ENCODE measurements at places on chromosomes 12 and 14.

DNA sequence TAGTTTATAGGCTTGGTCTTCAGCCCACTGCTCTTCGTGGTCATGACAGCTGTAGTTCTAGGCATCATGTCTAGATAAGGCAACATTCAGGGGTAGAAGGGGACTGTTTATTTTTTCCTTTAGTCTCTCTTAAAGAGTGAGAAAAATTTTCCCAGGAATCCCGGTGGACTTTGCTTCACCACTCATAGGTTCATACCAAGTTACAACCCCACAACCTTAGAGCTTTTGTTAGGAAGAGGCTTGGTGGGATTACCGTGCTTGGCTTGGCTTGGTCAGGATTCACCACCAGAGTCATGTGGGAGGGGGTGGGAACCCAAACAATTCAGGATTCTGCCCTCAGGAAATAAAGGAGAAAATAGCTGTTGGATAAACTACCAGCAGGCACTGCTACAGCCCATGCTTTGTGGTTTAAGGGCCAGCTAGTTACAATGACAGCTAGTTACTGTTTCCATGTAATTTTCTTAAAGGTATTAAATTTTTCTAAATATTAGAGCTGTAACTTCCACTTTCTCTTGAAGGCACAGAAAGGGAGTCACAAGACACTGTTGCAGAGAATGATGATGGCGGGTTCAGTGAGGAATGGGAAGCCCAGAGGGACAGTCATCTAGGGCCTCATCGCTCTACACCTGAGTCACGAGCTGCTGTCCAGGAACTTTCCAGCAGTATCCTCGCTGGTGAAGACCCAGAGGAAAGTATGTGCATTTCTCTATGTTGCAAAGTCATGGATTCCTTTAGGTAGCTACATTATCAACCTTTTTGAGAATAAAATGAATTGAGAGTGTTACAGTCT lies 25.9 kb upstream of the PAPLN start:
- DNase-seq, result no peak

DNA sequence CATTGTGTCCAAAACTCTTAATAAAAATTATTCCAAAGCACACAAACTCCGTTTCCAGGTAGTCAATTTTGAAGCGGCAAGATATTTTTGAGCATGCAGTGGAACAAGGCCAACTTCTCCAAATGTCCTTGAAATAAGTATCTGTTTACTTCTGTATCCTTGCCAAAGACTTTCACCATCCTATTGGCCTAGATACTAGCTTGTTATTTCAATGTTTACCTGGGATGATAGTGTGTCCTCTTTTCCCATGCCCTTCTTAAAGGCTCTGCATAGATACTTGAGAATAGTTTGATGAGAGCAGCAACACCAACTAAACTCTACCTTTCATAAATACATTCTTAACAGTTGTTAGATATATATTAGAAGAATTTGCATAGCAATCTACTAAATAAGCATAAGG lies 160.9 kb downstream of the KCNC2 start:
- no peak for DNase-seq

GRCh38 chr12:128914908-128915563 lies 61.8 kb downstream of the GLT1D1 start:
- no peak for DNase-seq

DNA sequence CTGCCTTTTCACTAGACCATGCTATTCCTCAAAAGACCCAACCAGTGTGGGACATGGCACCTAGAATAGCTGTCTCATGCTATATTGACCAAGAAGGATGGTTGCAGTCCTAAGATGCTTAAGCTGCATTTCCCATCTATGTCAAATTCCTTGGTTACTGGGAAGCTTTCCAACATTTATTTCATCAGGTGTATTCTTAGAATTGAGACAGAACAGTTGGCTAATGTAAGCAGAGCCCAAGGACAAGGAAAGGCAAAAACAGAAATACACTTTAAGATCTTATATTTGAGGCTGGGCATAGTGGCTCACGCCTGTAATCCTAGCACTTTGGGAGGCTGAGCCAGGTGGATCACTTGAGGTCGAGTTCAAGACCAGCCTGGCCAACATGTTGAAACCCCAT lies 24.7 kb downstream of the ARG2 start:
- no peak for DNase-seq

All from HFFc6 (cell line).